ENCODE measurements at places on chromosomes 13 and 19. TPM values are rescaled to one million over a fixed set of nuclear protein-coding genes. Genes with fewer than 3 reads are reported as not detected.

DNA sequence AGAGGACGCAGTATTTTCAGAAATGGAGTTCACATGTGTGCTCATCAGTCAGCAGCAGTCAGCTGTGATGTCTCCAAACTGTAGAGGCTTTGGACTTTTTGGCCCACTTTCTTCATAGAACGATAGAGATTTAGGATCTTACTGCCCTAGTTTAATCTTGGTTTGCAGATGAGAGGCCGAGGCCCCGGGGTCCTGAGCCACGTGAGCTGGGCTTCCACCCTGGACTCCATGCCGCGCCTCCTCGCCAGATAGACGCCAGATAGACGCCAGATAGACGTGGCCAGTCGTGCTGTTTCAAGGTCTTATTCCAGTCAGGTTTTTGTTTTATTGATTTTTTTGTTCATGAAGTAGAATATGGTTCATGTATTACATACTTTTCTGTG lies 11.7 kb upstream of the MCF2L start:
- no peak for DNase-seq

UBE2L5 gene
- not detected for total RNA-seq

DNA sequence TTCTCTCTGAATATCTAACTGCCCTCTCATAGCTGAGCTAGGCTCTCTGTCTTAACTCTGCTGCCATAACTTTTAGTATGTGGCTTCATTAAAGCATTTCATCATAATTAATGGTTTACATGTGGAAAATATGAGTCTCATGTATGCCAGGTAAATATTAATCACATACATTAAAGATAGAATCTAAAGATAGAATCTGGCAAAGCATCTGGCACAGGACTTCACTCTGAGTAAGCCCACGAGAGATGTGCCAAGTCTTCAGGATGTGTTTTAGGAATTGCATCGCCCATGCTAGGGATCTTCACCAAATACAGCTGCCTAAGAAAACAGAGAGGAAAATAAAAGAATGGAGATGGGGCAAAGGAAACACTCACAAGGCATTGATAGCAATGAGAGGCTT lies 285.8 kb downstream of the DIAPH3 start:
- DNase-seq, result no peak

DNA sequence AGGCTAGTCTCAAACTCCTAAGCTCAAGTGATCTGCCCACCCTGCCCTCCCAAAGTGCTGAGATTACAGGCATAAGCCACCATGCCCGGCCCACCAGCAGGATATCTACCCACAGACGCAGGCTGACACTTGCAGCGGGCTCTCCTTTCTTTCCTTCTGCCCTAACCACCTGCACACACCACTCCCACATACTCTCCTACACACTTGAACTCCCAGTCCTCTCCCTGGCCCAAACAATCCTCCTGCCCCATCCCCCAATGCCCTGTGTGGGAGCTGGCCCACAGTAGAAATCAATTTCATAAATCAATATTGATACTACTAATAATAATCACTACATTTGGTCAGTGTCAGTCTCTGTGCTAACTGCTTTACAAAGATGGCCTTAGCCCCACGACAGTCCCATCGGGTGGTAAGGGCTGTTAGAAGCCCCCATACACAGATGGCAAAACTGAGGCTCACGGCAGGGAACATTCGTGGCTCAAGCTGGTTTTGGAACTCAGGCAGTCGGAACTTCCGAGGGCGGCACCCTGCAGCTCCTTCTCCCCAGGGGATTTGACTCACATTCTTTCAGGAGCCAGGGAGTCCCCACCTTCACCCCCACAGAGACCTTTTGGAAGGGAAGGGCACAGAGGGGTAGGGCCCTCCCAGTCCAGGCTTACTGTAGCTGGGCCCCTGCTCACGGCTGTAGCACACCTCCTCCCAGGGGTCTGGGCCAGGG lies 3.4 kb upstream of the DPF1 start:
- DNase-seq, result no peak

ZNF568 gene
- total RNA-seq, result 11.3 TPM

DNA sequence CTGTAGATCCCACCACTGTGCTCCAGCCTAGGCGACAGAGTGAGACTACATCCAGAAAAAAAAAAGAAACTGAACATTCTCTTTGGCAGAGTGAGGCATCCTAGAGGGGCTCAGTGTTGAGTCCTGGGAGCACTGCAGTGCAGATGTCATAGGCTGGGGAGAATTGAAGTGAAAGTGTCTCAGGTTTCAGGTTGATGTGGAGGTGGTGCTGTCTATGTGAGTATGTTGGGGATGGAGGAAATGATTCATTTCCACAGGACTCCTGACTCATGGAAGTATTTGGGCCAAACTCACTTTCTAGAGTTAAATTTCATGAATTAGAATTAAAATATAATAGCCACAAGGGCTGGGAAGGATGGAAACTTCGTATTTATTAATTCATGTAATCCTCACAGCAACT lies 134.4 kb upstream of the TSC22D1 start:
- peak; percentile 97 for DNase-seq

- DNase-seq, result no peak
These were observed 234.6 kb upstream of the MIR17HG start for GRCh38 chr13:91112924-91113277.

DNA sequence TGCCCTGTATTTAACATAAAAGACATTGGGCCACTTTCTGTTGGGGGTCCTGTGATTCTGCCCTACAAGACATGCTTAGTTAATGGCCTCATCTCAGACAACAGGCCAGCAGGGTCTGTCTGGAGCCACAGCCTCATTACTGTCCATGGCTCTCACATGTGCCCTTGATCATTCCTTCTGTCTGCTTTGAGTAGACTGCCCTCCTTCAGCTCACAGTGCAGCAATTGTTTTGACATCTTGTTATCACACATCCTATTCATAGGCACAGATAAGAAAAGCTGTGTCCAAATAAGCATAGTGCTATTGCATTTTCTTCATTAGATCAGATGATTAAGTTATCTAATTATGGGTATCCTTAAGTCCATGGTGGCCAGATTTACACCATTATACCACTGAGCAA lies 127.9 kb downstream of the KCTD12 start:
- no peak for DNase-seq

CNN1 gene
- 0.58 TPM for total RNA-seq

MCEMP1 gene
- total RNA-seq, result not detected

FGF9 gene
- total RNA-seq, result not detected

- no peak for DNase-seq
These were observed 85.4 kb downstream of the COL4A1 start for GRCh38 chr13:110221406-110222117.

ZIM2 gene
- not detected for total RNA-seq

DNA sequence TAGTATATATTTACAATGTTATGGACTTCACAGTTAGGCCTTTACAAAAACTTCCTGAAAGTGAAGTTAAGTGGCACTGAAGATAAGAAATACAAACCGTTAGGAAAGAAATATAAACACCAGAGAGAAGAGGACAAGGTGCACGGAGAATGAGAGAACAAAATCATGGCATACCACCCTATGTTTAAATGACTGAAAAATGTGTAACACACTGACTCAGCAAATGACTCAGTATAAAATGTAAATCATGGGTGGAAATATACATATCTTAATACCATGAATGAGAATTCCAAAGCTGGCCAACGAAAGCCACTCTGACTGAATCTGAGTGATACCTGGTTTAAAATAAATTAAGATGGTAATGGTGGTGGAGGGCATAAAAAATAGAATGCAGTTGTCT lies 260.8 kb downstream of the DNAJC15 start:
- DNase-seq, result peak; percentile 46

- no peak for DNase-seq
These were observed 5.2 kb upstream of the F10 start for GRCh38 chr13:113117335-113117872.

SCEL gene
- total RNA-seq, result not detected

DNA sequence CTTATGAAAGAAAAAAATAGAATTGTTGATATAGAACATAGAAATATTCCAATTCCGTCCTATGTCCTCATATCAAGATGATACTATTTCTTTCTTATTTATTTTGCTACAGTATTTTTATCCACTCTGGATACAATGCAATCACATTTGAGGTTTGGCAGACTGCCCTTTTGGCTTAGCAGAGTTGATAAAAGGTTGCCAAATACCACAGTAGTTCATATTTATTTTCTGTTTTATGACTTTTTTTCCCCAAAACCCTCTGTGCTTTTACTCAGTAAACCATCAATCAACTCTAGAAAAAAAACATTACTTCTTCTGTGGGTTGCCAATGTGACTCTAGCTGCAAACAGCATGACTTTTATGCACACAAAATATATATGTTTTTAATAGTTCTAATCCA lies 424.5 kb downstream of the PCDH9 start:
- peak; percentile 77 for DNase-seq

PNMA8C gene
- 0.17 TPM for total RNA-seq

DNA sequence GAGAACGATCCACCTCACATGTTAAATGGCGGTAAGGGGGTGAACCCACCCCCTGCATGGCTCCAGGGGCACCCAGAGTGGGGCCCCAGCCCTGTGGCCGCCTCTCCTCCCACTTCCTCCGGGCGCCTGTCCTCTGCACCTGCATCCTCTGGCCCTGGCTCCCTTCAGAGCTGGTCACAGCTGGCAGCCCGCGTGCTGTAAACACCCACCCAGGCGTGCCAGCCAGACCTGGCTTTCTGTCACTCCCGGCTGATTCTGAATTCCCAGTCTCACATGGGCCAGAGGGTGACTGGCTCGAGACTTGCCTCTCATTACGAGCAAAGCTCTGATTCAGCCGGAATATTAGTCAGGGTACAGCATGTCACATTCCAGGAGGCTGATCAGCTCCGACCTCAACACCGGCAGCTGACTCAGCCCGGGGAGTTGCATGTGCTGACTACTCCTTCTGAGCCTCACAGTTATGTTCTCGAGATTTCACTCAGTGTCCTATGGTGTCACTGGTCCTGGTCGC lies 75.1 kb downstream of the GNG7 start:
- peak; percentile 100 for DNase-seq

- DNase-seq, result no peak
These were observed 198.2 kb downstream of the MYO16 start for GRCh38 chr13:108827646-108828045.

DNA sequence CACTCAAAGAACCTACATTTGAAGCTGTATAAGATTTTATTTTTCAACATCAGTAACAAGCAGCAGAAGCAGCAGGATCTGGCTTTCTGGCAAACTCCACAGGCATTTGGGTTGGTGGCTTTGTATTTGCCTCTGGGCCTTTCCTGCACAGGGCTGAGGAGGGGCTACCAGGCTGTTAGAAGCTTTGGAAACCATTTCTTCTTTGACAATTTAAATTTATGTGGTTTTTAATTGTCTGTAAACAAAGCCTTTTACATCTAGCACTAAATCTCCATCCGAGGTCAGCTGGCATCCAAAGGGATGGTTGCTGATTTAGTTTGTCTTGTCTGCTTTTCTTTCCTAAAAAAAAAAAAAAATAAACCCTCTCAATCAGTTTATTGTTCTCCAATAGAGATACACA lies 127.5 kb upstream of the OBI1 start:
- DNase-seq, result no peak

DNA sequence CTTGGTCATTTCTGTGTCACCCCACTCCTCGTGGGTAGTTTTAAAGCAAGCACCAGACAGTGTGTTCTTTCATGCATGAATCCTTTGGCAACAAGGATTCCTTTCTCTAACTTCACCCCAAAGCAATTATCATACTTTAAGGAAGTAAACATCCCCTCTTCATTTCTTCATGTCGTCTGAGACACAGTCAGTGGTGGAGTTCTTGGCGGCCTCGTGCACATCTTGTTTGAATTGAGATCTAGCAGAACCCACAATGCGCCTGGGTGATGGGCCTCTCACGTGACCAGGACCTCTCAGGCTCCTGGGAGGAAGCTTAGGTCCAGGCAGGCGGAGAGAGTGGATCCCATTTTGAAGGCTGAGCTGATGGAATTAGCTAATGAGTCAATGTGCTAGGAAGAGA lies 2.6 kb downstream of the ACSBG2 start:
- no peak for DNase-seq

- peak; percentile 2 for DNase-seq
These were observed 672.4 kb upstream of the MIR17HG start for GRCh38 chr13:90675129-90675528.

ZNF430 gene
- total RNA-seq, result 19.6 TPM

- no peak for DNase-seq
These were observed 19.9 kb upstream of the GPR183 start for GRCh38 chr13:99327126-99327525.

- no peak for DNase-seq
These were observed 83.9 kb downstream of the STARD13 start for GRCh38 chr13:33201659-33202058.

DNA sequence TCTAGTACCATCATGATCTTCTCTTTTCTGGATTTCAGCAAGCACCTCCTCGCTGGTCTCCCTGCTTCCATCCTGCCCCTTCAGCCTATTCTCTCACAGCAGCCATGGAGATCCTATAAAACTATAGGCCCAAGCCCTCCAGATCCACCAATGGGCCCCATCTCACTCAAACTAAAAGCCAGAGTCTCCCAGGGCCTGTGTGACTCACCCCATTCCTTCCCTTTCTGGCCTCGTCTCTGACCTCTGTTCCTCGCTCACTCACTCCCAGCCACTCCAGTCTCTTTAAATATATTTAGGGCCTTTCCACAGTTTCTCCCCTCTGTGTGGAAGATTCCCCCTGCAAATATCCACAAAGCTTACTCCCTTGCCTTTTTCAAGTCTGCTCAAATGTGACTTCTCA lies 89.7 kb downstream of the HSPH1 start:
- peak; percentile 37 for DNase-seq

KRTDAP gene
- total RNA-seq, result not detected

SEMA6B gene
- 9.7 TPM for total RNA-seq

GRCh38 chr13:108328848-108329247 lies 59.3 kb downstream of the TNFSF13B start:
- no peak for DNase-seq

GRCh38 chr13:40637643-40638042 lies 28.8 kb downstream of the FOXO1 start:
- no peak for DNase-seq

PLPPR3 gene
- 0.06 TPM for total RNA-seq

ZNF577 gene
- 6.6 TPM for total RNA-seq

CYP4F2 gene
- not detected for total RNA-seq

DNA sequence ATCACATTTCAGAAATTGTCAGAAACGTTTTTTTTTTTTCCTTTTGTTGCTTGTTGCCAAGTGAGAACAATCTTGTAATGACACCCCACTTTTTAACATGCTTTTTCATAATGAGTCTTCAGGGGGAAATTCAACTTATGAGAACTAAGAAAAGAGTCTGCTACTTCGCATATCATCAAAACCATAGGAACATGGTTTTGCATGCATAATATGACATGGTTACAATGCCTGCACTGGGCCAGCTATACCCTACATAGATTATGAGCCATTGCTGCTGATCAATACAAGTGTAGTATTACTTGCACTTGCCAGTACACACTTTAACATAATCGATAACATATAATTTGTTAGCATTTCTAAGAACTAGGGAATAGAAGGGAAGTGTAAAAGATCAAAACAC lies 191.0 kb upstream of the NBEA start:
- no peak for DNase-seq

ENOX1 gene
- total RNA-seq, result 7.7 TPM

Measured in LHCN-M2 (cell line).